ENCODE measurements at places on chromosomes 12 and 14. TPM values are rescaled to one million over a fixed set of nuclear protein-coding genes. Genes with fewer than 3 reads are reported as not detected.

The PRPH gene
- 0.83 TPM for total RNA-seq

The SMCO3 gene
- not detected for total RNA-seq

The KRT8 gene
- total RNA-seq = 3,468 TPM

The PCNX1 gene
- total RNA-seq = 14.2 TPM

The TMEM179 gene
- total RNA-seq = 0.10 TPM

The KRT82 gene
- total RNA-seq = not detected
